GM06990 (cell line): ENCODE measurements at places on chromosomes 4 and X.

DNA sequence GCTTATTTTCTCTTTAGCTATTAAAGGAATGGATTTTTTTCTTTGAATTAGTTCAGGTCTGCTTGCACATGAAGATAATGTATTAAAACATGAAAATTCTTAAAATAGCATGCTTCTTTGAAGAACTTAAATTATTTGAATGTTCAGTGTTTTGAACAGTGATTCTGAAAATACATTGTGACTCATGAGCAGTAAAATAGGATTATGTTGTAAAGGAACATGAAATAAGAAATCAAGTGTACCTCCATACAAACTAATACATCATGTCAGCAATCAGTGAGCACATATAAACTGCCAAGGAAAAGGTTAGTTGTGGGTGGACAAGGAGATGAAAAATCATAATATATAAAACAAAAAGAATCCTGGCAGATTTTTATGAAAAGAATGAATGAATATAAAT, 66.1 kb downstream of the SNX25 start:
- no peak for DNase-seq

DNA sequence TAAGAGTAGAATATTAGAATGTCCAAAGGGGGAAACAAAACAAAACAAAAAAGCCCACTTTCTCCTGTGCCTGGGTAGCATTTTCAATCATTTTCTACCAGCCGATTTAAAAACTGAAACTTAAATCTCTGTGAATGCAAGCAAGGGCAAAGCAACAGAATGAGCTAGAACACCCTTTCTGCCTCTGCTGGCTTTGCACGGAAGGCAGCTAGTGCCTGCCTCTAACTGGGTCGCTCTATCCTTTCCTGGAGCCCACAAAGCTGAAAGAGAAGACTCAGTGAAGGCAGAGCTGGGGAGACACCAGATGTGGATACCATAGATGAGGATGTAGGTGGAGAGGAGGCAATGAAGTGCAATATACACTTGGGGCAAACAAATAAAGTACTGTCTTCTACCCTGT, 248.9 kb upstream of the TTC29 start:
- DNase-seq, result no peak

DNA sequence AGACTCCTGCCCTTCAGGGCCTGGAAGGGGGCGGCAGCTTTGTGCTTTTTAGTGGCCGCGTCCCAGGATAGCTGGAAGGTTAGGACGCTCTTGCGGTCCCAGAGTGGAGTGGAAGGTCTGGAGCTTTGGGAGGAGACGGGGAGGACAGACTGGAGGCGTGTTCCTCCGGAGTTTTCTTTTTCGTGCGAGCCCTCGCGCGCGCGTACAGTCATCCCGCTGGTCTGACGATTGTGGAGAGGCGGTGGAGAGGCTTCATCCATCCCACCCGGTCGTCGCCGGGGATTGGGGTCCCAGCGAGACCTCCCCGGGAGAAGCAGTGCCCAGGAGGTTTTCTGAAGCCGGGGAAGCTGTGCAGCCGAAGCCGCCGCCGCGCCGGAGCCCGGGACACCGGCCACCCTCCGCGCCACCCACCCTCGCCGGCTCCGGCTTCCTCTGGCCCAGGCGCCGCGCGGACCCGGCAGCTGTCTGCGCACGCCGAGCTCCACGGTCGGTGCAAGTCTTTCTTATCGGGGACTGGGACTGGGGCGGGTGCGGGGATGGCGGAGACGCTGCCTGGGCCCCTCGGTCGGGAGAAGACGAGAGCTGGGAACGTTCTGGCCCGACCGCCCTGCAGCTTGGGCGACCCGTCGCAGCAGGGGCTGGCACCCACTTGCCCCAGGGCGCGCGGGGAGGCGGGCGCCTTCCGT, at the start of gene EDNRA:
EDNRA (plus strand) TSS at position 207 of the 686 bp plus-strand sequence. CDS start 4,585 bp downstream, outside the sequence.
- peak; percentile 9 for DNase-seq

DNA sequence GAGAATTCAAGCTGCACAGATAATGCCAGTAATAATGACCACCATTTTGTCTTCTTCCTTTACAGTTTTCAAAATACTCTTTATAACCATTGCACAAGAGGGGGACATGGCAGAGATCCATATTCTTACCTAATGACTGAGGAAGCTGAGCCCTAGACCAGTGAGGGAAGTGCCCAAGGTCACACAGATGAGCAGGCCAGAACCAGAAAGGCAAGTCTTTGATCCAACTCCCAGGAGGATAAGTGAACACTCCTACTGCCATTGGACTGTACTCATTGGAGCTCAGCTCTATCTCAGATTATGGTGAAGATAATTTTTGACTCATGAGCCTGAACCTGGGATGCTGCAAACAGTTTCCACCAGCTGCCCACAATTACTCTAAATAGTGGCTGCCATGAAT, 28.6 kb downstream of the AMER1 start:
- DNase-seq, result no peak

DNA sequence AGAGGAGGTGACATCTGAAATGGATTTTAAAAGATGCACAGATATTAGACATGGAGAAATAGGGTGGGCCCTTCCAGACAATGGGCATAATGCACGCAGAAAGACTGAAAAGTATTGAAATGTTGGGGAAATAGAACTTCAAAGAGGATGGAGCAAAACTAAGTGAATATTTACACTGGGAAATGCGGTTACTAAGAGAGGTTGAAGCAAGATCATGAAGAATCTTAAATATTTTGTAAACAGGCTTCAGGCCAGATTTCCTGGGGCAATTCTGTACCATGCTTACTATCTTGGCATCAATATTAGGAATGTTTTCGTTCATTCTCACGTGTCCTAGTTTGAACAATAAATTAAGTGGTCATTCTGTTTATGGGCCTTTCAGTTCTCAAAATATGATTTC, 216.3 kb downstream of the ADAMTS3 start:
- no peak for DNase-seq

DNA sequence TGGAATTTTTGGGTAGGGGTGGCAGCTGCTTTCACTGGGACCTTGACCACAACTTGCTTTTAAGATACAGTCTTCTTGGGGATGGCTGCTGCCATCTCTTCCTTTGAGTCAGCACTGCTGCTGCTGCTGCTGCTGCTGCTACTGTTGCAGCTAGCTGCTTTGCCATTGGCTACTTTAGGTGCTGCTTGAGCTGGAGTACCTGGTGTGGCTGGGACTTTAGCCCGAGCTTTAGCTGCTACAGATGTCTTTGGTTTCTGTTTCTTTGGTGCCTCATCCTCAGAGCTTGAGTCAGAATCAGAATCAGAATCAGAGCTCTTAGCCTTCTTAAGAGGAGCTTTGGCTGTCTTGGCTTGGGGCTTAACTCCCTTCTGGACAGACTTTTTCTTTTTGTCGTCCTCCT, 52.2 kb downstream of the FAM9B start:
- no peak for DNase-seq

DNA sequence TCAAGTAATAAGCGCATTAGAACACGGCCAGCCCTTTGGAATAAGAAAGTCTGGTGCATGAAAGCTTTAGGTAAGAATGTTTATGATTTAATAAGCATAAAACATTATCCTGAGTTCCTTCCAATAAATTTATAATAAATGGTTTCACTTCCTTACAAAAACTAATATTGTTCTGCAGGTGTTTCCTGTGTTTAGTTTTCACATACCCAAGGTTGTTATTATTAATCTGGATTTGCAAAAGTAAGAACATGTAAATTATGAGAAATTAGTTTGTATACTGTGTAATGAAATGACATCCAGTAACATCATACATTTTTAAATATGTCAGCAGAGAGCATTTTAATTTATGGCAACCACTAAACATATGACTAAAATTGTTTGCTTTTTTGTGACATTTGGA, 72.1 kb downstream of the BANK1 start:
- no peak for DNase-seq

DNA sequence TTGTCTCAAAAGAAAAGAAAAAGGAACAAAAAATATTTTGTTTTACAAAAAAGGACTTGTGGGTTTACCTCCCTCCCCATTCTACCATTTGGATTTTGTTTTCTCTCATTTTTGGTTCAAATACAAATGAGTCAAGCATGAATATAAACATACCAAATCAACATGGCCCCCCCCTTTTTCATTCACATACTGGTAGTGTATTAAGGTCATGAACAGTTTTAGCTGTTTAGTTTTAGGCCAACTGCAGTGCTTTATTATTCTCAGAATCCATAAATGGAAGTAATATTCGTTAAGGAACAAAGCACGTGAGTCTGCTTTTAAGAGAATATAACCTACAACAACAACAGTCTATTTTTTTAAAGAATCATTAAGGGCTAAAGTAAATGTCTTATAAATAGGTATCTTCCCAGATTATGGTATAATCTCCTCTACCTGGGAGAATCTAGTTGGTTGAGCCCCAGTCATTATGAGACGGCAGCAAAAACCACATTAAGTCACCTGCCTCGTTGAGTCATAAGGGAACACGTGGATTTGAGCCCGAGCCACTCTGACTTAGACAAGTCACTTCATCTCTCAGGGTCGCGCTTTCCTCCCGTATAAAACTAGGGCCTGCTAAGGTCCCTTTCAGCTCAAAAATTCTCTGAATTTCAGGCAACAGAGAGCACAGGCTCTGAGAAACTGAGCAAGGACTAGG, 26.7 kb downstream of the BCLAF3 start:
- DNase-seq, result peak; percentile 29

DNA sequence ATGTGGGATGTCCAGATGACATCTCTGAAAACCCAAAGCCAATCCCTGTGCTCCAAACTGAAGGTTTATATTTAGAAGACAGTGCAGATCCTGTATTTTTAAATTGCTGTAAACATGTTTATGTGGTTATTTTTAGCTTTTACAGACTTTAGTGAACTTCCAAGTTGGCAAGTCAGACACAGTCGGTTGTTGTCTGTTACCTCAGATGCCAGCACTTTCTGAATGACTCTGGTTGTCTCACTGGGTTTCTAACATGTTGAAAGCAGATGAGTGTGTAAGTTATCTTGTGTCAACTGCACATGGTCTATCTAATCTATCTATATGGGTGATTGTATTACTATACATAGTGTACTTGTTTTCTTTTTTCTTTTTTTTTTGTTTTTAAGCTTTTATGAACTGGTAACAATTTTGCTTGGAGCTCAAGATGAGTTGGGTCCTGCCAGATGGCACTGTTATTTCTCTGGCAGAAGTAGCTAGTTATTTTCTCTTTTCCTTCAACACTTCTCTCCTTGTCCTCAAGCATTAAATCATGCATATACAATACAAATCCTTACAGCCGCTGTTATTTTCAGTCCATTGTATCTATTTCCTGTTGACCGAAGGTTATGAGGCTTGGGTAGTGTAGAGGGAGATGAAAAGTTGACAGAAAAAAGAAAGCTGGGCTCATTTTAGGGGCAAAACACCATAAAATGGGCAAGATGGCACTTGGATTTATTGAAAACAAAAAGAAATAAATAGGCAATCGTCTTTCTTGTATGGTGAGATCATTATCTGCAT, 66.3 kb downstream of the GAB1 start:
- DNase-seq, result no peak

GRCh38 chr4:83113429-83113786, 1.1 kb downstream of the PLAC8 start:
- no peak for DNase-seq

GRCh38 chr4:43776371-43776770, 672.2 kb downstream of the KCTD8 start:
- peak; percentile 13 for DNase-seq

- peak; percentile 30 for DNase-seq
Measured at GRCh38 chrX:134484039-134484438, 24.1 kb downstream of the HPRT1 start.

GRCh38 chrX:122835886-122836285, 348.2 kb upstream of the GRIA3 start:
- DNase-seq, result no peak

GRCh38 chrX:153598541-153599191, at the start of gene CCNQ:
CCNQ (minus strand) TSS chrX:153599139; CDS start chrX:153599073, 66 bp downstream.
- DNase-seq, result peak; percentile 70

DNA sequence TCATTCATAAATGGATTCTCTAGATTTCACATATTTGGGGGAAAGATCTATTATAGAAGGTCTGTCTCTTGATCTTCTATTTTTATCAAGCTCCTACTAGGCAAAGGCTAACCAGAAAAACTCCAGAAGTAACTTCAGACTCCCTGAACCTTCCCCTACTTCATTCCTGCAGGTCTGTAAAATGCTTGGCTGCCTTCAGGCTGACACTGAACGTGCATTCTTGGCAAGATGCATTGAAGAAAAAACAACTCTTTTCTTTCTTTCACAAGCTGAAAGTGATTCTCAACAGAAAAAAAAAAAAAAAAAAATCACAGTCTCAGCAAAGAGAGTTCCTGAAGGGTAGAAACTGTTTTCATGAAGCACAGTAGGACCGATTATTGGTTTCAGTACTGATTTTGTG, 12.7 kb downstream of the OPHN1 start:
- DNase-seq, result no peak

DNA sequence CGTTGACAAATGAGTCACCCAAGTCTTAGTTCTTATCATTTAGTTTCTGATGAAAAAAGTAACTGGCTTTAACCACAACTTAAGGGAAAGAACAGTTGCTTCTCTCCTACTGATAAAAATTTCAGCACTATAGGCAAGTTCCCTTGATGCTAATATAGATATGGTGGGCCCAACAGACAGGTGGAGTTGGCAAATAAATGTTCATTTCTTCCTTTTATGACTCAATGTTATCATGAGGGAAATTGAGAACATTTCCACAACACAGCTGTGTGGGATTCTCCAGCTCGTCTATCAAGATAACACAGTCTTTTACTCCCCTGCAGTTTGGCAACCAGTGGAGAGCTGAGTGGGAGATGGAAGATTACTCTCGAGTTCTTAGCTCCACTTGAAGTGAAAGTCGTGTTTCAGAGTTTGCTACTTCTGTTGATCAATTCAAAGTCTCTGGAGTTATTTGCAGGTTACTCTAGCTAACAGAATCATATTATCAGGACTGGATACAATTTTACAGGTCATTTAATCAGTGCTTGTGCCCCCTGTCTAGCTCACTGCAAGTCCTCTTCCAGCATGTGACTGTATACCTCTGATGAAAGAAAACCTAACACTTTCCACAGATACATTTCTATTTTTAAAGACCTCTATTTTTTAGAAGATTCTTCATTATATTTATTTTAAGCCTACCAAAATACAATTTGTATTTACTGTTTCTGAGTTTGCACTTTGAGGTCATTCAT, 270.6 kb upstream of the GK2 start:
- no peak for DNase-seq
